SW480 (cell line): ENCODE measurements at places on chromosomes 1 and 21.

- DNase-seq, result no peak
Observed at GRCh38 chr1:156497078-156497742, 3.4 kb downstream of the MEF2D start.

- DNase-seq, result no peak
Observed at GRCh38 chr1:24596401-24596880, 40.6 kb downstream of the NCMAP start.

- peak; percentile 91 for DNase-seq
Observed at GRCh38 chr1:16146279-16147155, 9.4 kb downstream of the EPHA2 start.

DNA sequence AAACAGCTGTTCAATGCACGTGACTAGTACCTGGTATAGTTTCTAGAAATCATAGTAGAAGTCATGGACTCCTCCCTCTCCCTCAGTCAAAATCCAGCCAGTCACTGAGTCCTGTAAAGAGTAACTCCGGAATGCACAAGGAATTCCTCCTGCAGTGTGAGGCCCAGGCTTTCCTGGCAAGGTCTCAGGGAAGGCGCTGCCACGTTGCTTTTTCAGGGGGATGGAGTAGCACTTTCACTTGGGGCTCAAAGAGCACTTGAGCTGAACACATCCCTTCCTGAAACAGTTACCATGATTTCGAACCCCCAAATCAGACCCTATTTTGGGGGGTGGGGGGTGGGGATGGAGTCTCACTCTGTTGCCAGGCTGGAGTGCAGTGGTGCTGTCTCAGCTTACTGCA is 26.4 kb upstream of the LRRC8D start:
- DNase-seq, result no peak

GRCh38 chr1:43366179-43366578 is 1.6 kb downstream of the ELOVL1 start:
- no peak for DNase-seq

GRCh38 chr1:235326719-235327558 is 1.0 kb downstream of the ARID4B start:
- DNase-seq, result peak; percentile 54

DNA sequence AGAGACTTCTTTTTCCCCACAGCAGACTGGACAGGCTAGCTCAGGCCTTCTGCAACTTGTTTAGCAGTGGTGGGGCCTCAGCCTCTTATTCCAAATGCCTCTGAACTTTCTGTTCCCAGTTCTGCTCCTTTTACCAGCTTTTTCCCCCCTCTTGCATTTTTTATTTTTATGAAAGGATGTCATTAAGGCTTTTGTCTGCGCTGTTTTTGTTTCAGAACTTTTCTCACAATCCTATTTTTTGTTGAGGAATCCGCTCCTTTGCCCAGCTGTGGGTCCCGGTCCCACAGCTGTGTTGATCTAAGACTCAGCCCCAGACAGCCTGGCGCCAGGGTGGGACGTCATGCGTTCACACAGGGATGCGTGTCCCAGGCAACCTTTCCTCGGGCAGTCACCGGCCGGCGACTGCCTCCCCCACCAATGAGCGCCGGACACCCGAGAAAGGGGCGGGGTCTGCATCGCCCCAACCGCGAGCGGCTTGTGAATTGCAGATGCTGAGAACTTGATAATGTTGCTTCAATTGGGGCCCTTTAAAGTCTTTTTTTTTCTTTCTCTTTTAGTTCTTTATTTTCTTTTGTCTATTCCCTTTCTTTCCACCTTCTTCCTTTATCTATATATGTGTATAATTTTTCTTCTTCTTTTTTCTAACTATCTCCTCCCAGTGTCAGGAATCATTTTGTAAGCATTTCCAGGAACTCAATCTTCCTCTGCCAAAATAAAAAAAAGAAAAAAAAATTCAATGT is 3.0 kb upstream of the ID3 start:
- peak; percentile 82 for DNase-seq

- DNase-seq, result no peak
Observed at GRCh38 chr1:241990040-241990439, 8.9 kb downstream of the MAP1LC3C start.

DNA sequence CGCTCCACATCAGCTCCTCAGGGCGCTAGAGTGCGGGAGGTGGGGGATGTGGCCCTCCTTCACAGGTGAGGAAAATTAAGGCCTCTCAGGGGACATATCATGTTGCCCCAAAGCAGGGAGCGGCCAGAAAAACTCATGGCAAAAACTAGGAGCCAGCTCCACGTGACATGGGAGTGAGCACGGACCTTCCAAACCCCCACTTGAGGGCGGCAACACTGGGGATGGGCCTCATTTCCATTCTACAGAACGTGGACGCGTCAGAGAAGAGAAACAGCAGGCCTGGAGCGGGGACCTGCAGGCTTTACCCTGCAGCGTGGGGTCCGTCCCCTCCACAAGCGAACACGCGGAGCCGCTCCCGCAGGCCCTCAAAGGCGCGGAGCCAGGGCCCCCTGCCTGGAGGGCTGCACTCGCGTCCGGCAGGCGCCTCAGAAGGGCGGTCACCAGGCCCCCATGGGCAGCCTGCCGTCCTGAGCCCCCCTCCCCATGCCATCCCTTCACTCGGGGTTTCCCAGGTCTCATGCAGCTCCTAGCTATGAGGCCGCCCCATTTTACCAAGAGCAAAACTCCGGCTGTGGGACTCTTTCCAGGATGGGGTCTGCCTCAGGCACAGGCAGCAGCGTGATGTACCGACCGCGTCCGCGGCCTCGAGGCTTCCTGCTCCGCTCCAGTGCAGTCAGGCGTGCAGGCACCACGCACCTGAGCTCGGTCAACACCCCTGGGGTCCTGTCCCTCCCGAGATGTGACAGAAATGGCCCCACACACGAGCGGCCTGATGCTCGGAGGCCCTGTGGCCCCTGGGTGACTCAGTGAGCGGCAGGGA is 5.5 kb downstream of the CFAP410 start:
- DNase-seq, result no peak

GRCh38 chr21:33205476-33205875 is 24.3 kb upstream of the IFNAR2 start:
- no peak for DNase-seq

DNA sequence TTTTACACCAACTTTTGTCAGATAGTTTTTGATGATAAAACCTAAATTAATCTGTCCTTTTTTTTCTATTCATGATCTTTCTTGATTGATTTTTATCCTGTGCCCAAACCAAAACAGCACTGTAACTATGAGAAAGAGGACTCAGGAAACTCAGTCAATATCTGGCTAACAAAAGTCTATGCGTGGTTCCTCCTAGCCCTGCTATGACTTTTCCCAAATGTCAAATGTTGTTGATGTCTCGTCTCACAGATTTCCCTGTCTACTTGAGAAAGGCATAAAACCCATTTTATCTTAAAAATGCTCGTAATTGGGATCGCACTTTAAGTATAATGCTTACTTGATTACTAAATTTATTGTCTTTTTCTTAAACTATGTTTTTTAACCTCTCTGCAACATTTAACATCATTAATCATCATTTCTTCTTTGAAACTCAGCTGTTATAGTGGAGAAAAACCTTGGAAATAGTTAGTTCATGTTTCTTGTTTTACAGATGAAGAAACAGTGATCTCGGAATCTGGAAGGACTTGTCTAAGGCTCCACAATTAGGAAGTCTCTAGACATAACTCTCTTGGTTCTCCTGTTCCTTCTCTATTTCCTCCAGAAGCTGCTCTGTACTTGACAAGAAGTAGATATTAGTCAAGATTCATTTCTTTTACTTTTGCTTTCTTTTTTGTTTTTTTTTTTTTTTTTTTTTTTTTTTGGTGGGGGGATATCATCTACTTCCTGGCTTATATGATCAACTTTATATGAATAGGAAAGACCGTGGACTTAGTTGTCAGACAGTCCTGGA is 26.2 kb upstream of the PTPRC start:
- DNase-seq, result no peak

GRCh38 chr1:232149287-232150201 is 480.4 kb downstream of the SIPA1L2 start:
- DNase-seq, result no peak

DNA sequence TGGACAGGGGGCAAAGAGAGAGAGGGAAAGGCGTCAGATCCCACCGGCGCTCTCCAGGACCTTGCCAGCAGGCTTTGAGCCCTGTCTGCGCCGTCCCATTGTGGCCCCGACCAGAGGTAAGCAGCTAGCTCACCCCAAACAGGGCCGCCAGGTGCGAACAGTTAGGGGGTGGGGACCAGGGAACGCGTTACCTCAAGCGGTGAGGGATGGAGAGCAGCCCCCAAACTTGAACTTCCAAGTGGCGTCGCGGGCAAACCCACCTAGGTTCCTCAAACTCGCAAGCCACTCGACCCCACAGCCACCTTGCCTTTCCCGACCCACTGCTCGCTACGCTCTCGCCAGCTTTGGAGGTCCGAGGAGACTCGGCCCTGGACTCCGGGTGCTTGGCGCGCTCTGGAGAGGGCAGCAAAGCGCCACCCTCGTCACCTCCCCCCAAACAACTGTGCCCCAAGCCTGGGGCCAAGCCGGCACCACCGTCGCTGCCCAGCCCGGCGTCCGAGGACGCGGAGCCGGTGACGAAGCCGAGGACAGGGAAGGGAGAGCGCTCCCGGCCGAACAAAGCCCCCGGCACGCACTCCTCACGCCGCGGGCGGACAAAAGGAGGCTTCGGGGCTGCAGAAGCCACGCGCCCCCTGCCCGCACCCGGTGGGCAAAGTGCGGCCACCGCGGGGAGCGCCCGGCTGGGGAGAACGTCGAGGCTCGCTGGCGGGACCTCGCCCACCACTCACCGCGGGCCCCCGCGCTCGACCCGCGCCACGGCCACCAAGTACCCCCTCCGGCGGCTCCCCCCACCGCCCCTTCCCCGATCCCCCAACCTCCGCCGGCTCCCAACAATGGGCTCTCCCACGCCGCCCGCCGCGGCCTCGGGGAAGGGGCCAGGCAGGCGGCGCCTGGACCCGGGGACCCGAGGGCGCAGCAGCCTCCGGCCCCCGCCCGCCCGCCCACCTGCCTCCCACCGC is 976 bp downstream of the SSBP3 start:
- no peak for DNase-seq

- DNase-seq, result no peak
Observed at GRCh38 chr1:234743791-234744611, 134.0 kb upstream of the IRF2BP2 start.

GRCh38 chr21:28439788-28440187 is 552.9 kb downstream of the LTN1 start:
- DNase-seq, result no peak

DNA sequence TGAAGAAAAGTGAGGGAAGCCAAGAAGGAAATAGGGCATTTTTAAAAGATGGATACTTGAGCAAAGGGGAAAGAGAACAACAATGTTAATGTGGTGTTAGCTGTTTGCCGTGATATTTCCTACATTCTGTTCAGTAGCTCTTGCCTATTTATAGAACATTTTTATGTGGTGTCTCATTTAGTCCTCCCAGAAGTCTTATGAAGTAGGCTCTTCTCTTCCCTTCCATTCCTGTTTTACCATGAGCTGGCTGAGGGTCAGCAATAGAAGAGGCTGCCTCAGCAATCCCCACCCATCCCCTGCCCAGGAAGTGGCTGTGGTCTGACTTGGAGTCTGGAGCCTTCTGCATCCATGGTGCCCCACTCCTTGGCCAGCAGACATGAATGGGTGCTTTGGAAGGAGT is 60.1 kb downstream of the KIAA0040 start:
- DNase-seq, result no peak

DNA sequence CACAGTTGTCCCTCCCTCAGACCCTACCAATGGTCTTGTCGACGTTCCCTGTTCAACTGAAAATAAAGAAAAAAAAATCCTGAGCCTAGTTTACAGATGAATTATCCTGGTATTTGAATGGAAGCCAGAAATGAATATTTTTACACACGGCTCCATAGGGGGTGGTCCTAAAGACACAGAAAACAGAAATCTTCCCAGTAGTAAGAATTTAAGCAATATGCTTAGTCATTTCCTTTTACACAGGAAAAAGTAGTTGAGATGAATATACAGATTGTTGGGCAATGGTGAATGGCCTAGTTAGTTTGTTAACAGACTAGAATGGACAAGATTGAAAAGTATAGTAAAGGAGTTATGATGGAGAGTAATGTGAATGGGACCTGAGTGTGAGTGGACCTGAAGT is 67.4 kb downstream of the RGS18 start:
- DNase-seq, result no peak

DNA sequence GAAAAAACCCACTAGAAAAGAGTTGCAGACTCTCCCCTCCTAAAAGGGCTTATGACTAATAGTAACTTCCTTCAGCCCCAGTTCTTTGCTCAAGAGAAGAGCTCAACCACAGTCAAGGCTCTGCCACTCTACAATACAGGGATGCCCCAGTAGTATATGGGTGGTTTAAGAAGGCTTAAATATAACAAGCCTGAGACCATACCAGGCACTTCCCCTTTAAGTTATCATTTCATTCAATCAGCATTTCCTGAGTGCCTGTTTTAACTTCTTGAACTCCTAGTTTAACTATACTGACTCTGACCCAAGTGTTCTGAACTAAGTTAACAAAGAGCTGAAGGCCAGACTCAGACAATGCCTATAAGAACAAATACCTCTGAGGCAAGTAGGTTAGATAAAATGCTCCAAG is 19.8 kb downstream of the PRPF38A start:
- no peak for DNase-seq

GRCh38 chr1:91856996-91857395 is 29.0 kb downstream of the TGFBR3 start:
- no peak for DNase-seq

DNA sequence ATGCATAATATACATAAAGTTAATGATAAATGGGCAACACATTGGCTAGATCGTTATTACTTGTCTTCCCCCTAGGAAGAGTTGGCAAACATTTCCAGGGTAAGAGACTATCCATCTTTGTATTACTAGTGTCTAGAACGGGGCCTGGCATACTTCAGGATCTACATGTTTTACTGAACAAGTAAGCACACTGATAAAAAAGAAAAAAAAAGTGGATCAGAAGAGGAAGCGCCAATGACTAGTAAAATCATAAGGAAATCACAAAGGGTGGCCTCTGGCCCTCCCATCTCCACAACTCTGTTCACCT is 482 bp downstream of the TM2D1 start:
- no peak for DNase-seq

DNA sequence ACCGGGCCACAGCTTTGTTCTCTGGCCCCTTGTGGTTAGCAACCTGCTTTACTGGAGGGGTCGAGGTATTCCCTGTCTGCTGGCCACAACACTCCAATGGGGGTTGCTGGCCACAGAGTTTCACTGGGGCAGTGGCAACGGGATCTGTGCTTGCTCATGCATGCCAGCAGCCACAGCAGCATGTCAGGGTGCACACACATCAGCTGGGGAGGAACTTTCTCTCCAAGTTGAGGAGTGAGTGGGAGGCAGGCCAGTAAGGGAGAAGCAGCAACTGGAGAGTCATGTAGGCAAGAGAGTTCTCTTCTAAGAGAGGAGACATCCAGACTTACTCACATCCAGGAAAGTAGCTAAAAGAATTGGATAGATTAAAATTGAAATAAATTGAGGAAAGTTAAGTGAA is 38.0 kb downstream of the SAMD13 start:
- no peak for DNase-seq
